ENCODE measurements at places on chromosomes 4 and X.

DNA sequence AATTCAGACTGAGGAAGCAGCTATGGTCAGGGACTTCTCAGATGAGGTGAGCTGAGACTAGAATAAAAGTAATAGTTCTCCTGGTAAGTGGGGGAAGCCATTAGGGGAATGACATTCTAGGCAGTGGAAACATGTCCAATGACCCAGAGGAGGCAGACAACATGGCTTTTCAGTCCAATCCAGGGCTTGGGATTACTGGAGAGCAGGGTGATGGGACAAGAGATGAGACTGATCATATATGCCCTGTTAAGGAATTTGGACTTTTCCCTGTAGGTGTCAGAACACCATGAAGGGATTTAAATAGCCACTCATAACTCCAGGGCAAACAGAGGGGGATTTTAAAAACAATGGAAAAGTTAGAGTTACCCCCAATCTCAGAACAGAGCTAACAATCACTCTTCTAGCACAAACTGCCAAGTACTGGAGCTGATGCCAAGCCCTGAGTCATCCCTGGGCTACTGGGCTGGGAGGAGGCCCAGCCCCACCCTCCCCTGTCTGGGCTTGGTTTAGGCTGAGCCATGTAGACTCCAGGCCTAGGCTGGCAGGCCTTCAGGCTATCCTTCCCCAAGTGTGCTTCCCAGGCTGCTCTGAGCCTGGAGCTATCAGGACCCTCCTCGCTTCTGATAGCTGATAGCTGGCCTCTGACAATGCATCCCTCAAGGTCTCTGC, 22.7 kb upstream of the MSN start:
- peak; percentile 70 for DNase-seq

- no peak for DNase-seq
Observed at GRCh38 chr4:7280926-7281690, 88.8 kb downstream of the SORCS2 start.

DNA sequence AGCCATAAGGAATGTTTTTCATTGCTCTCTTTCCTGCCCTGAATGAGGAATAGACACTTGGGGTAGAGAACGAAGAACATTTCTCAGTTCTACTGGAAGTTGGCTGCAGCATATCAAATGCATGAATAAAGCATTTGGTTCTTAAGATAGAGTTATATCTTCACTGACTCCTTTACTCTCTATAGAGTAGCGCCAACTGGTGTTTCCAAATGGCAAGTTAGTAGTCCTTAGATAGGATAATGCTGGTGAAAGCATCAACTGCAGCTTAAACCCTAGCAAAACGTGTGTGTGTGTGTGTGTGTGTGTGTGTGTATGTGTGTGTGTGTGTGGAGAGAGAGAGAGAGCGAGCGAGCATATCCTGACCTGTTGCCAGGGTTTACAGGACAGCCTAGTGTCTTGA, 62.2 kb upstream of the FRMPD4 start:
- DNase-seq: no peak

- no peak for DNase-seq
Observed at GRCh38 chr4:95798003-95798402, 41.9 kb upstream of the PDHA2 start.

DNA sequence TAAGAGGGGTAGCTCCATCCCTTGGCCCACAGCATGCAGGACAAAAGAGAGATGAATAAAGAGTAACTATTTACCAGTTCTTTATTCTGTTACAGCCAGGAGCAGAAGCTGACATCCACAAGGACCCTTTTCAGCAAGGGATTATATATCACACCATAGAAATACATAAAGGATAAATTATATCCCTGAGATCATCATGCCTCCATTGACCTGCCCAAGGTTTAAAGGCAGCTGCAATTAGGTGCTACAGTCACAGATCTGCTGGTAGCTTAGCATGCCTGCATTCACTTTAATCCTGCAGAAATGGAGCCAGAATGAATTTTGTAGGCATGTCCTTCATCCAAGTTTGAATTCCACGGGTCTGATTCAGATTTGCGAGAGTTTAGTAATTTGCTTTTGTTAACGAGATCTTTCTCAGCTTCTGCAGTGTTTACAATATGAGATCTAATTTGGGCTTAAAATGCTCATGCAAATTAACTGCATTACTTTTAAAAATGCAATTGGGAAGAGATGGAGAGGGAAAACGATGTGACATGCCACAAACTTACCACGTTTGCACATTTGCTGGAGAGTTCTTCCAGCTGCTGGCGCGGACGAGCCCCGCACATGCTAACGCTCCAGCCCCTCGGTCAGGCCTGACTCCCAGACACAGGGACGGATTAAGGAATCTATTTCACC, 327.0 kb upstream of the NOCT start:
- DNase-seq: peak; percentile 52

- no peak for DNase-seq
Observed at GRCh38 chr4:148044089-148044911, 312.4 kb downstream of the ARHGAP10 start.

DNA sequence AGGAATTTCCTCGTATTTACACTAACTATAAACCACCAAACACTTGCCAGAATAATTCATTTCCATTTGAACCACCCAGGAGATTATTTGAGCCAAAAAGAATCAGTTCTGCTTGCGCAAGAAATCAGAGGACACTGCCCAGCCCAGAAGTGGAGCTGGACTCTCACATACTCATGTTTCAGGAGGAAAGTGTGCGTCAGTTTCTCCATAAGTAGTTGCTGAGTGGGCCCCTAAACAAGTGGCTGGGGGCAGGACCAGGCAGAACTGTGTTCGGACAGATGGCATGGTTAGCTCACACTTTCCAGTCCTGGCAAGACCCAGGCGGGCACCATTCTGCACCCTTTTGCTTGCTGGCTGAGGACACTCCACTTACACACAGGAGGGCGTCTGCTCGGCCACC, 38.8 kb downstream of the BTC start:
- DNase-seq: no peak

DNA sequence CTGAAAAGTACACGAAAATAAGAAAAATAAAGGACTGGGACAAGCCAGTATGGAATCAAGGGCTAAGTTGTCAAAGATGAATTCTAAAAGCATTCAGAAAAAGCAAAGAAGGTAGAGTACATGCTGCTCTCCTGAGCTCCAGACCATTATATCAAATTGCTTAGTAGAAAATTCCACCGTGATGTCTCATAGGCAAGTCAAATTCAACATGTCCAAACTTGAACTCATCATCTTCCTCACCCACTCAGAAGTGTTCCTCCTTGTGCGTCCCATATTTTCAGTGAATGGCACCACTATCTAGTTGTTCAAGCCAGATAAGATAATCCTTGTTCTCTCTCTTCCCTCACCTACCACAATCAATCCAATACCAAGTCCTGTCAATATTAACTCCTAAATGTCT, 37.5 kb upstream of the IL13RA2 start:
- no peak for DNase-seq

- DNase-seq: no peak
Observed at GRCh38 chr4:7196288-7196651, 3.9 kb downstream of the SORCS2 start.

- no peak for DNase-seq
Observed at GRCh38 chr4:175875993-175876771, 64.1 kb upstream of the GPM6A start.

DNA sequence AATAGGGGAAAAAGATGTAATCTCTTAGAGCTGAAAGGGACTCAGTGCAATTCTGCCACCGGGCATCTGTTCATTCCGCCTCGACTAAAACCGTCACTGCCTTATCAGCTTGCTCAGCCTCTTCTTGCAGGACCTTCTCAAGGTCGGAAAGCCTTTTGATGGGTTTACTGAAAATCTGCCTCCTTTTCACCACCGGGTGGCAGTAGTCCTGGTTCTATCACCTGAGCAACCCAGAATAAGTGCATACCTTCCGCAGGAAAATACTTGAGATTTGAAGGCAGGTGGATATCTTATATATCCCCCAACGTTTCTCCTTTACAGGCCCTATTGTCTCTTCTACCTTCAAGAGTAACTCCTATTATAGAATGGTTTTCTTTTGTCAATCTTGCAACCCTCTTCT, 103.4 kb upstream of the PAK3 start:
- DNase-seq: peak; percentile 31

DNA sequence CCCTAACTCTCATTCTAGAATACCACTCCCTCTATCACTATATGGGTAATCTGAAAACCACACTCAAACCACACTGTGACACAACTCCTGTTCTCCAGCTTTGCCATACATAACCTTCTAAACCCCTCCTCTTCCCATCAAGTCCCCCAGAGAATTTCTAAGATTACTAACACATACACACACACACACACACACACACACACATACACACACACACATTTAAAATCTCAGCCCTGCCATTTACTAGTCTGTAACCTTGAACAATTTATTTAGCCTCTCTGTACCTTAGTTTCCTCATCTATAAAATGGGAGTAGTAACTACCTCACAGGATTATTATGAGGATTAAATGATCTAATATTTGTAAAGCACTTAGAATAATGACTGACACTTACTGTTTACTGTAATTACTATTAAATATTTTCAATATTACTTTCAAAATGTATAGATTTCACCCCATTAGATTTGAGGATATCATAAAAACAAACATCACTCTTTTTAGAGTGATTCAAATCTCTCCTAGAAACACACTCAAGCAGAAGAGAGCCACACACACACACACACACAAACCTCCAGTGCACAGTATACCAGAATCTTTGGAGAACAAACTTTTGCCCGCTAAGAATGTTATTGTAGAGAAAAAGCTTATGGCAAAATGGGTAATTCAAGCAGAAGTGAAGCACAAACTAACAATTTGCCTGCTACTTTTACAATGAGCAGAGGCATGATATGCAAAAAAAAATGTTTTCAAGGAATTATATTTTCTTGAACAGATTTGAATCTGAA, 3.8 kb downstream of the ANKRD50 start:
- no peak for DNase-seq

Data from stomach (tissue), 19 donors.